ENCODE measurements at places on chromosomes 12 and 14.

- DNase-seq = no peak
- H3K4me3 ChIP-seq = no peak overlapping the region
- H3K4me1 ChIP-seq = no peaks in the 10 kb centered on the region
- H3K27me3 ChIP-seq = no peaks in the 10 kb centered on the region
- H3K36me3 ChIP-seq = no peaks in the 10 kb centered on the region
- no peak overlapping the region for H3K27ac ChIP-seq
These were observed 177.6 kb downstream of the CALM1 start for GRCh38 chr14:90574188-90575131.

DNA sequence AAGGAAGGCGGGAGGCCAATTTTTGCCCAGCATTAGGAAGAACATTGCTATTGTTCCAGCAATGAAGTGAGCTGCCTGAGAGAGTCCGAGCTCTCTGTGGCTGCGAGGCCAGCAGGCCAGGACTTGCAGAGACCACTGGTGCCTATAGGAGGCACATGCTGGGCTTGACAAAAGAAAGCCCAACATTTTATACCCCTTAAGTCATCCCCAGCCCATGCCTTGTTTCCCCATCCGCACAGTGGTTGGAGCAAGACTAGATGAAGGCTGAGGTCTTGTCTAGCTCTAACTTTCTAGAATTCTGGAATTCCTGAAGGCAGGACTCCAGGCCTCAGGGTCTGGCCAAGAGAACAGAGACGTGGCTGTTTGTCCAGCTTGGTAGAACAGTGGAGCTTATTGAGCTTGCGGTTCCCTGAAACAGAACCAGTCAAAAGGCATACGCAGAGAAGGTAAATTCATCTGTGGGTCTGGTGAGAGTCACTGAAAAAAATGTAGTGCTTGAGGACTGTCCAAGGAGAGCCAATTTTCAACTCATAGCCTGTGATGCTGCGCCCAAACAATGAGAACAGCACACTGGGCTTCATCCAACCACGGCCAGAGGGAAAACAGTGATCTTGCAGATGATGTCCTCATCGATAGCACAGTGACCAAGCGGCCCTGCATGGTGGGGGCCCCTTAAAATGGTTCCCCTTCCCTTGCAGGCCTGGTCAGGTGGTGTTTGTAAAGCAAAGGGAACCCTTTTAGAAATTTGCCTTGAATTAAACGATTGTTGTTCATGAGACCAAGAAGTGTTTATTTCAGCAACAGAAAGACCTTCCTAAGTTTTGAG is 27.1 kb upstream of the COL2A1 start:
- H3K36me3 ChIP-seq = no peaks in the 10 kb centered on the region
- no peak for DNase-seq
- H3K4me3 ChIP-seq = no peak overlapping the region

DNA sequence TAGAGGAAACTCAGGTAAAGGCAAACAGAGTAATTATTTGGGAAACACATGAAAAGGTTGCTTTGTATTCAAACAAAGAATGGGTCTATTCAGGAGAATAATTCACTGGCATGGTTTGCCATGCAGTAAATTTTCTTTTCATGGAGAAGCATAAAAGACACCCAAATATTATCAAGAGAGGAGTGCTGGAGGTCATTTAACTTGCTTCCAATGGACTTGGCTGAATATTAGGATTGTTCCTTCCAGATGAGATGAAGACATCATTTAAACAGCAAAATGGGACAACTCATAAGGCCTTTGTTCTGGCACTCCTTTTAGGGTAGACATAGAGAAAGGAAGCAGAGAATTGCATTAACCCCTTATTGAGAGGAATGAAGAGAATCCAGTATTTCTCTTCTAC is 38.7 kb downstream of the WIF1 start:
- no peak for DNase-seq
- no peaks in the 10 kb centered on the region for H3K4me1 ChIP-seq
- H3K36me3 ChIP-seq = no peaks in the 10 kb centered on the region
- H3K4me3 ChIP-seq = no peak overlapping the region

GRCh38 chr14:20489093-20489994 is 16.0 kb upstream of the RNASE10 start:
- peak overlapping the region; percentile 4 for H3K27ac ChIP-seq
- no peaks in the 10 kb centered on the region for H3K36me3 ChIP-seq
- DNase-seq = no peak

DNA sequence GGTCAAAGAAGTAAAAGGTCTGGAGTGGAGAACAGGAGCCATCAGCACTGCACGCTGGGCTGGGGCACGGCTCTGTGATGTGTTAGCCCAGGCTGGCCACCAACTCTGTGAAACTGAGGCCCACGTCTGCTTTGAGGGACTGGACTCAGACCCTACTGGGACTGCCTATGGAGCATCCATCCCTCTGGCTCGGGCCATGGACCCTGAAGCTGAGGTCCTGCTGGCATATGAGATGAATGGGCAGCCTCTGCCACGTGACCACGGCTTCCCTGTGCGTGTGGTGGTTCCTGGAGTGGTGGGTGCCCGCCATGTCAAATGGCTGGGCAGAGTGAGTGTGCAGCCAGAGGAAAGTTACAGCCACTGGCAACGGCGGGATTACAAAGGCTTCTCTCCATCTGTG is 7.1 kb downstream of the SUOX start:
- H3K27ac ChIP-seq = no peak overlapping the region
- H3K4me1 ChIP-seq = no peaks in the 10 kb centered on the region
- DNase-seq = no peak
- H3K27me3 ChIP-seq = no peaks in the 10 kb centered on the region

DNA sequence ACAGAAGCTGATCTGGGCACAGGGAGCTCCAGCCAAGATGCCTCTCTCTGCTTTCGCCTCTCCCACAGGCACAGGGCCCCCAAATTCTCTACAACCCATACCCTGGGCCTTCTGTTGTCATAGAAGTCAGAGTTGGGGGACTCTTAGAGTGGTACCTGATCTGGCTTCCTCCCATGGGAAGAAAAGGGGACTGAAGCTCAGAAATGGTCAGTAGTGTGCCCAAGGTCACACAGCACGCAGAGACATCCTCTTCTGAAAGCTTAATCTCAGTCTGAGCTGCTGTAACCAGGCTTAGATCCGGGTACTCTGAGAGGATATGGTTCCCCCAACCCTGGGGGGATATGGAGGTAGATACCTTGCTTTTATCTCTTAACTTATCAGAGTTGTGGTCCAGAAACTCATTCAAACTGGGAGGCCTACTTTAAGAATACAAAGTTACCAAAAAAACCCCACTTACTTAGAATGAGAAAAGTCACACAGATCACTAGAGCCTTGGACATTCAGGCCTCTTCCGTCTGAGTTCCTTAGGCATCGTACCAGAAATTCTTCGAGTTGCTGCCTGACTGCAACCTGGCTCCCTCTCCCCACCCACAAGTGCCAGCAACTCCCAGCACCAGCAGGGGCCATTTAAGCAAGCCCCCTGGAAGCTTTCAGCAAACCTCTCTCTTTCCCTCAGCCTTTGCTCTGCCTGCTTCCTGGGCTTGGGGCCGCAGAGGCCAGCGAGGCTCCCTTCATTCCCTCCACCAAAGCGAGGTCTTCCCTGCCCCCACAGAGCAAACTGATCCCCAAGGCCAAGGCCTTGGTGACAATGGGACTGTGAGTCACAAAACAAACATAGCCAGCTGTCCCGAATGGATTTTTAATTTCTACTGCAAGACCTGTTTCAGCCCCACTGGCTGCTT is 13.9 kb downstream of the KRT7 start:
- H3K27me3 ChIP-seq = no peaks in the 10 kb centered on the region
- no peaks in the 10 kb centered on the region for H3K36me3 ChIP-seq
- no peak overlapping the region for H3K4me3 ChIP-seq
